AG10803 (cell line): ENCODE measurements at places on chromosomes 11 and 22.
A peak's percentile ranks its signal among the peaks of the same experiment; 100 is the strongest.

DNA sequence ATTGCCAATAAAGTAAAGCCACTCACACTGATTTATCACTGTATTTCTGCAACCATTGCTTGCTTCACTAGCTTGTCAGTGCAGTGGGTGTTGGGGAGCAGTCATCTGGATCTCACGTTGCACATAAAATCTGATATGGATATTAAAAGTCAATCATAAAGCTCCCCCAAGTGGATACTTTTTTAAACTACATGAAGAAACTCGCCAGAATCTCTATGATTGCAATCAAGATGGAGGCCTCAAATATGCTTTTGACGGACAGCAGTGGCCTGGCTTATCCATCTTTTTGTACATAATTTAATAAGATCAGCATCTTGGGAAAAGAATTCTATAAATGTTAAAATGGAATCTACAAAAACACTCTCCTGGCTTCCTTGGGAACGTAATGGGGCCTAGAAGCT lies 137.7 kb downstream of the WT1 start:
- DNase-seq: peak; percentile 61

DNA sequence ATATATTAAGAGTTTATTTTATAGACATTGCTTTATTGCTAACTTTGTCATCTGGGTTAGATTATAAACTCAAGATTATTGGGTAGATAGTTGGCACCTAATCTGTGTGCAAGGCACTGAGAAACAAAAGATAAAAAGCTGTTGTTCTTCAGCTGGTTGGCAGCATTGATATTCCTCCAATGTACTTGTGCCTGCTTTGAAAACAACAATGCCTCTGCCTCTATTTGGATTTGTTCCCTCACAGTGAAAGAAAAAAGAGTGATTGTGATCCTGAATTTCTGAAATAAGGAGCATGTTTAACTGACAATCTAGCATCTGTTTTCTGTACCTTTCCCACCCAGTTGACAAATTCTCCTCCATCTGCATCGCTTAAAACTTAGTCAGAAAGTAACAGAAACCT lies 98.3 kb downstream of the TYR start:
- DNase-seq: no peak

DNA sequence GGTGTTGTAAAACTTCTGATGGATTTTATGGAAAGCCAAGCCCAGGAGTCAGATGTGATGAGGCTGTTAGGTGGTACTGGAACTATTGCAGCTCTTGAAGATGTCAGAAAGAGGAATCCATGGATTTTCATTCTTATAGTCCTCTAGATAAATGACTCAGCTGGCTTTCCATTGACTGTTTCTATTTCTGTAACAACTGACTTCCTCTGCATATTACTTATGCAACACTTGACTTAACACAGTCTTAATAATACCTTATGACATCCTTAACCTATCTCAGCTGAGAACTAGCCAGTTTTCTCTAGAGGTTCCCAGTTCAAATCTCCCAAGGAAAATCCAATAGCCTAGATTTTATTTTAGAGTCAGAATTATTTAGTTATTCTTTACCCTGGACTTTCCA lies 263.8 kb downstream of the LUZP2 start:
- no peak for DNase-seq

- DNase-seq: no peak
These were observed 103.7 kb downstream of the PRR5L start for GRCh38 chr11:36399745-36400144.

GRCh38 chr11:98940913-98941312 lies 79.8 kb upstream of the CNTN5 start:
- DNase-seq: no peak

GRCh38 chr22:19579880-19580279 lies 55.7 kb upstream of the CLDN5 start:
- DNase-seq: no peak

DNA sequence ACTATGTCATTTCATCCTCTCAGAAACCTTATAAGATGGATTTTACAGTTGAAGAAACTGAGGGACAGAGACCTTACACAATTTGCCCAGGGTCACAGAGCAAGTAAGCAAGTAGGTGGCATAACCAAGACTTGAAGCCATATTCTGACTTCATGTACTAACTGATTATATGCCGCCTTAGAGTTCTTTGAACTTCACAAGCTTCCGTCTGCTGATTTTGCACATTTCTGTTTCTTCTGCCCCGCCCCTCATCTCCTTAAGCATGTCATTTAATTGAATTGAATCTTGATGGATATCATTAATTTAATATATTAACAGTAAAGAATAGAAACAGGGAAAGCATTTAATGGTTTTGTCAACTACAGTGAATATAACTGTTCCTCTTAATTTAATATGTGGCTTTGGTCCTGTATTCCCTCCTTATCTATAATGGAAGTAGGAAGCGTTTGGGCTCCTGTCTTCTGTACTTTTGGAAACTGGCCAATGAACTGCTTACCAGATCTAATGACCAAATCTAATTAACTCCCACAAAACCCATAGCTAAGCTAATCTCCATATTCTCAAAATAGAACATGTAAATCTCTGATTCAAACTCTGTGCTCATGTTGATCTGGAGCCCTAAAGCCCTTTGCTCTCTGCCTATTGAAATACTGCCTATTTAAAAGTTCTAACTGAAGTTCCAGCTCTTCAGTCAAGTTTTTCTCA lies 30.4 kb downstream of the SIK2 start:
- DNase-seq: no peak

DNA sequence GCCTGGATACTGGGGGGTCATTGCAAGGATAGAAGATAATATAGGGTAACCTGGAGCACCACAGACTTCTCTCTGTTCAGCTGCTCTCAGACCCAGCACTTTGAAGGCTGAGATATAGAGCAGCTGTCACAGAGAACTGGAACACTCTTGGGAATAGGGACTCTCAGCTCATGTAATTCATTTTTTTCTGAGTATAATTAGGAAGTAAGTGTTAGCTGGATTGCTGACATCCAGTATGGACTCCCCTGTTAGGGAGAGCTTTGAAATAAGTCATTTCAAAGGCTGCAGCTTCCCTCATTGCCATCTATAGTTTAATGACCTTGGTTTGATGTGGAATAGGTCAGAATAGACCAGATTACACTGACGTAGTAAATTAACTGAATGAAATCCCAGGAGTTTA lies 120.8 kb upstream of the POU2AF2 start:
- no peak for DNase-seq
